ENCODE measurements at places on chromosomes 3 and 15.

- no peak for DNase-seq
These were observed 454.7 kb downstream of the SQOR start for GRCh38 chr15:46089467-46089935.

GRCh38 chr15:71883447-71883846 is 73.1 kb downstream of the NR2E3 start:
- no peak for DNase-seq

DNA sequence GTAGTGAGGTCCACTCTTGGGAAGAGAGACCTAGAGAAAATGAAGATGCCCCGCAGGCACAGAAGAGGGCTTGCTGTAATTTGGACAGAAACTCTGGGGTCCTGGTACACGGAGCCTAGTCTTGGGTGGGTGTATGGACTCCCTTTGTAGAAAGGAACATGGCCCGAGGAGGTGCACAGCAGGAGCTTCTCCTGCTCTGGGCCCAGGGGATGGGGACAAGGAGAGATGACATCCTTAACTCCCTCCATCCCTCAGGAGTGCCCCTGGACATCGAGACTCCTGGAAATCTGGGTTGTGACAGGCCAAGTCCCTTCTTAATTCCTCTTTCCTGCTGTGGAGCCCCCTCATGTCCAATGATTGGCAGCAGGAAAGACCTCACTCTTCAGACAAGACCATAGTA is 29.9 kb upstream of the ABHD2 start:
- no peak for DNase-seq

DNA sequence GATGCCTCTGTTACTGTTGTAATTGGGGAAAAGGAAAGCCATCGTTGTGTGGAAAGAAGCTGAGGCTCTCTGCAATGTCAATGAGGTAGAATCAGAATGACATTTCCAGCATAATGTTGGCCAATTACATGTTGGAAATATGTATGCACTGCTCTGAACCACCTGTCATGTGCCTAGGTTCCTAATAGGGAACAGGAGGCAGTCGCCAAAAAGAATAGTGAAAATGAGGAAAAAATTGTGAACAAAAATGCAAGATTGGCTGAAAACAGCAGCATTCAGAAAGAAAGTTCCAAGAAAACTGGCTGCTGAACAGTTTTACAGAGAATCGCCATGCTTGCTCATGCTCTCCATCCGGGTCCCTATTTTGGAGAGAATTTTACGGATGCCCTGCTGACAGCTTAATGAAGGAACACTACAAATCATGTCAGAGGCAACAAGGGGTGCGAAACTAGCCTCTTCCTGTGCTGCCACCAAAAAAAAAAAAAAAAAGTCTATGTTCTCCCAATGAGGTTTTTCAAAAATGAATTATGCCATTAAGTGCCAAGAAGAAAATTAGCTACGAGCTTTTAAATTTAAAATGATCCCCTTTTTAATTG is 305.9 kb upstream of the ARRDC4 start:
- no peak for DNase-seq

- DNase-seq: no peak
These were observed 64.0 kb downstream of the DPH6 start for GRCh38 chr15:35481992-35482391.

- DNase-seq: no peak
These were observed 42.1 kb upstream of the ACTC1 start for GRCh38 chr15:34837246-34838016.

DNA sequence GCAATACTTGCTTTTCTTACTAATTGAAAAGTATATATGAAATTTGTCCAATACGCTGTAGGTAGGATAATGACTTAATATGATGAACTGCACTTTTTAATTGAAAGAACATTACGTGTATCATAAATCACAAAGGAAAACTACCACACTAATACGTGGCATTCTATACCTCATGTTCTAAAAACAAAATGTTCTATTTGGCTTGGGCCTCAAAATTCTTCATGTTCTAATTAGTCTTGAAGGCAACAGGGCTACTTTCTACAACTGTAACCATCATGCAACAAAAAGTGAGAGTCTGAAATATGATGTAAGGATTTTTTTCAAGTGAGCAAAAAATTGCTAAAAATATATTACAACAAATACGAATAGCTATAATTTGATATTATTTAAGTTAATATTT is 19.8 kb downstream of the THRB start:
- no peak for DNase-seq

DNA sequence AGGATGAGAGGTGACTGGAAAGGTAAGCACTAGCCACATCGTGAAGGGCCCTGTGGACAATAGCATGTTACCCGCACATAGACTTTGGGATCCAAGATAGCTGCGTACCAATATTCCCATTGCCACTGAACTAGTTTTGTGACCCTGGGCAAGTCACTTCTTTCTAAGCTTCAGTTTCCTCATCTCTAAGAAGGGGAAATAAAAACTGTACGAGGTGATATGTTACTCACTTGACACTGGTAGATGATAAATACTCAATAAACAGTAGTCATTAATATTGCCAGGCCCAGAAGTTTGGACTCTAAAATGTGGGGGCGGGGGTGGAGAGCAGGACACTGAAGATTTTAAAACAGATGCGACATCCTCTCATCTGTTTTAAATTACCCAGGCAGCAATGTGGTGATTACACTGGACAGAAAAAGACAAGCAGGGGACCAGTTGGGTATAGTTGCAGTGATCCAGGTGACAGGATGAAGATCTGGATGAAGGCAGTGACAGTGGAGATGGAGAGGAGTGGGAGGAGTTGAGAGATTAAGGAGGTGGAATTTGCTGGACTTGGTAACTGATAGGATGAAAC is 2.5 kb downstream of the ATG7 start:
- no peak for DNase-seq

GRCh38 chr15:53665930-53666329 is 93.5 kb downstream of the WDR72 start:
- no peak for DNase-seq

DNA sequence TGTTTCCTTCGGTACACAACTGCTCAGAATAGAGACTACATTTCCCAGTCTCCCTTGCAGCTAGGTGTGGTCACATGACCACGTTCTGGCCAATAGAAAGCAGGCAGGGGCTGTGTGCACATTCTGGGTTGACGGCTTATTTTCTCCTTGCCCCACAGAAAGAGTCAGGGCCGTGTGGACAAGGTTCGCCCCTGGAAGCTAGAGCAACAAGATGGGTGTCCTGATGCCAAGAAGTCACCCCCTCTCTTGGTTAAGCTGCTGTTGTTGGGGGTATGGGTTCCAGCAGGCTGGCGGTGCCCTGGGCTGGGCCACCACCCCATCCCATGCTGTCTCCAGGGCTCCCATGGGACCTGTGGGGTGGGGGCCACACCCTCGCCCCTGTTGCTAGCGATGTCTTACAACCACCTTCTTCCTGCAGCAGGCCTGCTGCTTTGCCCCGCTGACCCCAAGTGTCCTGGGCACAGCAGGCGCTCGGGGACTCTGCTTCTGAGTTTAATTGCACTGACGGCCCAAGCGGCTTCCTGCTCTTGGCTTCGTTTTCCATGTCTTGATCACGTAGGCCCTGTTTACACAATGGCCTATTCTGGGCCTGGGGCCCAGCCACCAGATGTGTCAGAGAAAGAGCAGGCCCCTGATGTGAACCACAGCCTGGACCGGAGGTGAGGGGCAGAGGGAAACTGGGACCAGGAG is 24.9 kb downstream of the ABTB1 start:
- peak; percentile 88 for DNase-seq

- peak; percentile 50 for DNase-seq
These were observed 8.3 kb downstream of the B3GALNT1 start for GRCh38 chr3:161096771-161097367.

DNA sequence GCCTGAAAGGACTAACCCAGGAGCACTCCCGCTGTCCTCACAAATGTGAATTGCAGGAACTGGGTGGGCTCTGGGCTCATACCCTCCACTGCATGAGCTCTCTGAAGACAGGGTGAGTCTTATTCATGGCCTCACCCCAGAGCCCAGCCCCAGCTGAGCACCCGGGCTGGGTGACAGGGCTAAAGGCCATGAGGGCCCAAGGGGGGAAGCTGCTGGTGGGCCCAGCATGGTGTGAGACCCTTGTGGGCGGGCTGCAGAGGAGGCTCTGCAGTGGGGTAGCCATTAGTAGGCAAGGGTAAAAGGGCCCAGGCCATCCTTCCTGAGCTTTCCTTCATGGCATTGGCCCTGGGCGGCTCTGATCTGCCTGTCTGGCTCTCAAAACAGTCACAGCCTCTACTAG is 30.3 kb downstream of the SRPRB start:
- no peak for DNase-seq

GRCh38 chr15:49844390-49844789 is 223.5 kb downstream of the DTWD1 start:
- no peak for DNase-seq

GRCh38 chr3:87437765-87438164 is 161.4 kb upstream of the POU1F1 start:
- DNase-seq: no peak

DNA sequence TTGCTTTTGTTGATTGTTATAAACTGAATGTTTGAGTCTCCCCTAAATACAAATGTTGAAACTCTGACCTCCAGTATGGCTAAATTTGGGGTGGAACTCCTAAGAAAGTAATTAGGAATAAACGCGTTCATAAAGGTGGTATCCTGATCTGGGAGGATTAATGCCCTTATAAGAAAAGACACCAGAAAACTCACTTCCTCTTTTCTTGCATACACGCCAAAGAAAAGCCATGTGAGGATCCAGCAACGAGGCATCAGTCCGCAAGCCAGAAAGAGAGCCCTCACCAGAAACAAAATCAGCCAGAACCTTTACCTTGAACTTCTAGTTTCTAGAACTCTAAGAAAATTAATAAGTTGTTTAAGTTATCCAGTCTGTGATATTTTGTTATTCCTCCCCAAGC is 37.4 kb upstream of the AZI2 start:
- no peak for DNase-seq

- DNase-seq: peak; percentile 73
These were observed 68.8 kb upstream of the DLG1 start for GRCh38 chr3:197367081-197367780.

- no peak for DNase-seq
These were observed 52.9 kb downstream of the BSN start for GRCh38 chr3:49607105-49607591.

Data from SHP77 (cell line).